Natural killer cell (primary cell): ENCODE measurements at places on chromosomes 1 and 21. TPM values are rescaled to one million over a fixed set of nuclear protein-coding genes. Genes with fewer than 3 reads are reported as not detected.

DNA sequence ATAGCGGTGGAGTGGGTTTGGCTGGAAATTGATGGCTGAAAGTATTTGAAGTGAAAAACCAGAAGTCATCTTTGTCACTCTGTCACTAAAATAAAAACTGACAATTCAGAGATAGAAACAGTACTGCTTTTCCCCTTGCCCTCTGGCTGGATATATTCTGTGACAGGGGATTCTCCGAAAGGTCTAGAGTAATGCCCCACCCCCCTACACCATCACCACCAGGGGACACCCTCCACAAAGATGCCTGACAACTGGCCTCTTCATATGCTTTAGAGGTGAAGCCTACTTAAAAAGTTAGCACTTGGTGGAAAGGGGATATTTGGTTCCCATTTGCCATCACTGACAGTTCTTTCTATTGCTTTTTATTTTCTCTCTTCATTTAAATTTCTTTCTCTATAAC, 73.5 kb downstream of the SGIP1 start:
- DNase-seq: no peak
- no peaks in the 10 kb centered on the region for H3K4me1 ChIP-seq
- H3K4me3 ChIP-seq: no peak overlapping the region

TMCO2 gene
- not detected for total RNA-seq

FABP3 gene
- not detected for total RNA-seq

GRCh38 chr21:14686466-14687267, 140.6 kb upstream of the SAMSN1 start:
- H3K27me3 ChIP-seq: no peaks in the 10 kb centered on the region
- peak overlapping the region; percentile 7 for H3K27ac ChIP-seq
- H3K4me3 ChIP-seq: no peak overlapping the region
- H3K4me1 ChIP-seq: peaks cover 9% of the 10 kb centered on the region
- DNase-seq: peak; percentile 38

FCAMR gene
- not detected for total RNA-seq

DNA sequence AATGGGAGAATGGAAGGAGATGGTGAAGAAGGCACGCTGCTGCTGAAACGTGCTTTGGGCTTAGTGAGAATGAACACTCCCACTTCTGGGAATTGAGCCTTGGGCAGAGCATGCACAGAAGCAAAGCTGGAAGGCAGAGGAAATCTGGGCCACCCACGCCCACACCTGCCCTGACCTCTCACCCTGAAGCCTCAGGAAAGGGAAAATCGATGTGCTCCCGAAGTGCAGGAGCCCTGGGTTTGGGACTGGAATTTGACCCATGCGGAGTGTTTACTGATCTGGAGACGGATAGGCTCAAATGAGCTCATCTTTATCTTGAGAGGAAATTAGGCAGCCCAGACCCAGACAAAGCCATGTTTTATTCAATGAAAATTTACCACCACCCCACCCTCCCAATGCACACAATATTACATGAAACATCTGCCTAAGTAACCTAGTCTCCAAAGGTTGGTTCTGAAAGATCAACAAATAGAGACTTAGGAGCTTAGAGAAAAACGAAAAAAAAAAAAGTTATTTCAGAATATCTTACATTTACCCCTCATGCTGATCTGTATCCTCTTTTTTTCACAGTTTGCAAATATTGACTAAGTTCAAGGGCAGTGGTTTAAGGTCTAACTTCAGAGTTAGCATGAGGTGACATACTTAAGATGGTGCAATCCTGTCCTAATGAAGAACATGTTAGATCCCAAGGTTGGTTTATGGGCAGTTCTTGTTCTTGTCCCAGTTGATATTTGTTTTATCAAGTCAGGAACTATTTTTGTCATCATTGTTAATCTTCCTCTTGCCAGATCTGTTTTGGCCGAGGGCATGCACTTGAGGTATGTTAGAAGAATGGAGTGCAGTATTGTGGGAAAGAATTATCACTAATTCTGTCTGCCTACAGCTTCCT, 63.0 kb downstream of the PROX1 start:
- no peak overlapping the region for H3K4me3 ChIP-seq
- no peak for DNase-seq

DNA sequence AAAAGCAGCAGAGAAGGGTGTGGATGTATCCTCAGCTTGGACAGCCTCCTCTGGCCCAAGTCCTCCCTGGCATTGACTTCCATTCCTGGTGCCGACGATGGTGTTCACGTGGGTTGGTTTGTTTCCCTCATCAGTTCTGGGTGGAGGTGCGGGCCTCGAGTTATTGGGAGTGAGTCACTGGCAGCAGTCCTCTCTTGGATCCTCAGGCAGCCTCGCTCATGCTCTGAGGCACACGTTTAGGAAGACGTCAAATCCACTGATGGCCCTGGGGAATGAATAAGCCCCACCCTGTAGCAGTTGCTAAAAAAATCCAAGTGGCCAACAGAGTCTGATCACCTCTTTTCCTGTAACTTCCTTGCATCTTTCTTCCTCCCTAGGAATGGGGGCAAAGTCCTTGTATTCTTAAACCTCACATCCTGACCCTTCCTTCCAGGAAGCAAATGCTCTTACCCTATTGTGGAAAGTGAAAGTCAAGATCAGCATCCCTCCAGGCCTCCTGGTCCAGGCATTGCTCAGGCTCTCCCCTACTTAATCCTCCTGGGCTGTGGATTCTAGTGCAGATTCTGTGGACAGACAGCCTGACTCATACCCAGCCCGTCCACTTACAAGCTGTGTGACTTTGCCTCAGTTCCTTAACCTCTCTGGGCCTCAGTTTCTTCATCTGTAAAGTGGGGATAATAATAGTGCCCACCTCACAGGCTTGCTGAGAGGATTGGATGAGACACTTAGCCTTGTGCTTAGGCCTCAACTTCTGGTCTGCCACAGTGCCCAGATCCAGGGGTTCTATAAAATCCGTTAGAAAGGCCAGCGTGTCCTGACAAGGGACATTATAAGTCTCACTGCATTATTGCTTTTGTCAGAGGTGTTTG, 111.1 kb downstream of the TLR5 start:
- H3K4me1 ChIP-seq: no peaks in the 10 kb centered on the region
- no peaks in the 10 kb centered on the region for H3K36me3 ChIP-seq
- no peak for DNase-seq
- no peak overlapping the region for H3K27ac ChIP-seq
- no peaks in the 10 kb centered on the region for H3K27me3 ChIP-seq
- no peak overlapping the region for H3K4me3 ChIP-seq

PLK3 gene
- total RNA-seq: 39.5 TPM

EPHA2 gene
- not detected for total RNA-seq

RGS7 gene
- not detected for total RNA-seq
